ENCODE measurements at places on chromosomes 13 and 19. TPM values are rescaled to one million over a fixed set of nuclear protein-coding genes. Genes with fewer than 3 reads are reported as not detected.

Gene NALCN
- total RNA-seq, result not detected

DNA sequence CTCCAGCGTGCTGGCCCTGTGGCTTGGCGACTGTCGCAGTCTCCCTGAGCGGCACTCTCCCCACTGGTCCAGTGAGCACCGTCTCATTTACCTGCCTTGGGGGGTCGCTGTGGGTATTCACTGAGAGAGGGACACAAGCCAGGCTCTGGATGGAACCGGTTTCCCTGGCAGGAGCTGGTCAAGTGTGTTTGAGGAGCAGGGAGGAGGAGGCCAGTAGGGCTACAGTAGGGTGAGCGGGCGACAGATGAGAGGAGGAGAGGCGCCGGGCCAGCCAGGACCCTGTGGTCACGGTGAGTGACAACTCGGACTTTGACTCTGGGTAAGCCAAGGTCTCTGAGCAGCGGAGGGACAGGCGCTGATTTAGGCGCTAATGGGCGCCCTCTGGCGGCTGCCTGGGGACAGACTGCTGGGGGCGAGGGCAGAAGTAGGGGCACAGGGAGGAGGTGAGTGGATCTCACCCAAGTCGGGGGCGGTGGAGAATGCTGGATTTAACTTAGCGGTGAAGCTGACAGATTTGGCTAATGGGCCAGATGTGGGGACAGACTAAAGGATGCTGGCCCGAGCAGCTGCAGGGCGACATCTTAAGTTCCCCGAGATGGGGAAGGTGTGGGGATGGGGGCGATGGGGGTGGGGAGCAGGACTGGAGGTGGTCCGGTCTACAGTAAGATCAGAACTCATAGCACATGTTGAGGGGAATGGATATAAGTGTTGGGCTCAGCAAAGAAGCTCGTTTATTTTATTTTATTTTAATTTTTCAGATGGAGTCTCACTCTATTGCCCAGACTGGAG, 4.7 kb upstream of the PRMT1 start:
- peak; percentile 80 for DNase-seq

Gene CDX2
- not detected for total RNA-seq

DNA sequence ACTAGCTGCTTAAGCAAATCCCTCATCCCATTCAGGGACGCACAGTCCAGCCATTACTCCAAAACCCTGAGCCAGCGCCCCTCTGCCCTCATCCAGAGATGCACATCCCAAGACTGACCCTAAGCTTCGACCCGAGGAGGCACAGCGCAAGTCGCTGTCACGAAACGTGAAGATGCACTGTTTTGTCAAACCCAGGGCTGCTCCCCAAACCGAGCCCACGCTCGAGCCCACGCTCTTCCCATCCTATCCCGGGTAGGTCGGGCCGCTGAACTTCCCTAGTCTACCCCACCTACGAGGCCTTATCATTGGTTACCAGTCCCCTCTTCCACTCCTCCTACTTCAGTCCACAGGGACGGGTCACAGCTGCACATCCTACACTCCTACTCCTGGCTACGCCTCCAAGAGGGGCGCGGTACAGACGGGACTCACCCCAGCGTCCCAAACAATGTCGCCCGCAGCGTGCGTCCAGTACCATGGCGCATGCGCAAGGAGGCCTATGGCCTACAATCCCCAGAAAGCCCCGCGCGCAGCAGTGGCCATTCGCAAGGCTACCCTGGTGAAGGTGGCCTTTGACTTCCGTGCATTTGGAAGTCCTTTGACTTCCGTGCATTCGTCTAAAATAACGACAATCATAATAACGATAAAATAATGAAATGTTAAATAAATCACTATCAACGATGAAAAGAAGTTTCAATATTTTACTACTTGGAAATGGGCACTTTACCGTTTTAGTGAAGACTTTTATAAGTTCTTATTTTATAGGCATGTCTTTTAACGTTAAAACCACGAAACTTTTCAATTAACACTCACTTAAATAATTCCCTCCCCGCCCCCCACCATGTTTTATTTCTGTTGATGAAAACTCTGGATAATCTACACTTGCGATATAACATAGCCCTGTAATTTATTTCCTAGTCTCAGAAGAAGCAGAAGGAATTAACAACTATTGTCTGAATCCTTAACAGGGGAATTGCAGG, at the start of gene ZNF285:
Gene ZNF285 (minus strand): TSS at position 470 of the 977 bp plus-strand sequence. CDS start 4,395 bp downstream, outside the sequence.
- peak; percentile 90 for DNase-seq

DNA sequence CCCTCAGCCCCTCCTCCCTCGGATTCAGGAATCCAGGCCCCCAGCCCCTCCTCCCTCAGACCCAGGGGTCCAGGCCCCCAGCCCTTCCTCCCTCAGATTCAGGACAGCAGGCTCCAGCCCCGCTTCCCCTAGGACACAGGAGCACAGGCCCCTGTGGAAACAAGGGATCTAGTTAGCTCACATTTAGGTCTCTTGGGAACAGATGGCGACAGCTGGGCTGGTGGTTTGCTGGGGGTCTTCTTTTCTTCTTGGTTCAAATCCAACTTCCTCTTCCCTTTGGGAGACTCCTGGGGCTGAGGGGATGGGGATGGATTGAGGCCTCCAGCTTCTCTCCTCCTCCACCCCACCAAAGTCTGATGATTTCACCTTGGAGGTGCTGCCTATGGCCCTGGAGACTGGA, 19.6 kb downstream of the ZNF575 start:
- DNase-seq, result peak; percentile 3

- no peak for DNase-seq
These were observed 24.1 kb downstream of the SPC24 start for GRCh38 chr19:11131471-11131870.

Gene KLK4
- not detected for total RNA-seq

DNA sequence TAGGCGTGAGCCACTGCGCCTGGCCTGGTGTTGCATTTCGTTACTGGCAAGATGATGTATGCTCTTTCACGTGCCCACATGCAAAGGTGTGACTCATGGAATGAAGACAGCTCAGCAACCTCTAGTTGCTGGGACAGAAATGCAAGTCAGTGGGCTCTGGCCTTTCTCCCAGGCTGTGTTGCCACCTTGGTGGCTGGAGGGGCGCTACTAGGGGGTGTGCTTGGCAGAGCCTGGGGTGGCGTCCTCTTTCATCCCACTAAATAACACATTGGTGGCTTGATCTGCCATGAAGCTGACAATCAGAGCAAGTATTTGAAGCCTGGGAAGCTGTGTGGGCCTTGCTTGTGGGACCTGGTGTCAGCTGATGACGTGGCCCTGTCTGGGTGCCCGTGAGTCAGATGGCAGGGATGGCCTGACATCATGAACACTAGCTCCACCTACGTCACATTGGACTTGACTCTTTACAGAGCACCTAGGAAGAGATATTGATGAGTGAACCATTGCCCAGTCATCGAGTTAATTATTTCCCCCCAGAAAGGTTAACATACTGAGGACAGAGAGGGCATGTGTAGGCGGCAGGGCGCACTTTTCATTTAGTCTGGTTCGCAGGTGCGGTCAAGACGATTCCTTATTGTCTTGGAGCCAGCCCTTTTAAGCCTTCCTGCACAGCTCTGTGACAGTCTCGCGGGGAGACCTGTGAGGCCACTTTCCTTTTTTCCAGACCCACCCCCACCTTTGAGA, 154.2 kb downstream of the TM9SF2 start:
- no peak for DNase-seq
